ENCODE measurements at places on chromosomes 7 and 10. TPM values are rescaled to one million over a fixed set of nuclear protein-coding genes. Genes with fewer than 3 reads are reported as not detected.

DNA sequence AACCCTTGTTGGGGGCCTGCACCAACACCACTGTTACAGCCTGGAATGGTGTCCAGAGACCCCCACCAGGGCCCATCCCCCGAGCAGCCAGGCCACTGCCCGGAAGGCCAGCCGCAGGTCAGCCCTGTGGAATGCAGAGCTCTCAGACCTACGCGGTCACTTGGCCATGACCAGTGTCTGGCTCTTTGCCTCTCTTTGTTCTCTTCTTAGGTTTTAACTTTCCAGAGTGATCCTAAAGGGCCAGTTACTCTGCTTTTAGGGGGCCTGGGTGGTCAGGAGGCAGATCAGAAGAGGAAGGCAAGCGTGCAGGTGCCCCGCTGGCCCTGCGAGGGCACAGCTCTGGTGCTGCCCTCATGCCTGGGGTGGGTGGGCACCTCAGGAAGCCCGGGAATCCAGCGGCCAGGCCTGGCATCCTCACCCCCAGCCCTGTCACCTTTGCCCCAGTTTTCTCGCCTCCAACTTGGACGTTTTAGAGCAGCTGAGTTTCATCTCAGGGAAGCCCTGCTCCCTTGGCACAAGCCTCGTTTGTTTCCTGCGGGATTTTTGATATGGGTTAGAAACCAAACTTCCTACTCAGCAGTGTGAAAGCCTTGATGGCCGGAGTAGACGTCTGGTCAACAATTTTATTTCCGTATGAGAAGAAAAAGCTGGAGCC lies 62.5 kb upstream of the CHST15 start:
- DNase-seq, result no peak

DNA sequence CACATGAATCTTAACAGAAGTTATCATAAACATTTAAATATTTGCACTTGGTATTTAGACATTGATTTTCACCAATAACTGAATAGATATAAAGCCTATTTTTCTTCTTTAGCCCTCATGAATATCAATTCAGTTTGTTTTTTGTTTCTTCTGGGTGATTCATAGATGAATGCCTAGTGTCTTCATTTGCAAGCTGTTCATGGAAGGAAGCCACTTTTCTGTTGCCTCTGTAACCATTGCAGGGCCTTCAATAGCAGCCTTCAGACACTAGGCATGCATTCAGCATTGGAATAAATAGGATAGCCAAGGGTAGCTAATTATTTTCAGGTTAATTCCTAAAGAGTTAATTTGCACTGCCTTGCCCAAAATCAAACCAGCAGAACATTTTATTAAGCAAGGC lies 375.3 kb downstream of the DPP6 start:
- no peak for DNase-seq

GRCh38 chr7:103803631-103804030 lies 185.8 kb downstream of the RELN start:
- DNase-seq, result no peak

DNA sequence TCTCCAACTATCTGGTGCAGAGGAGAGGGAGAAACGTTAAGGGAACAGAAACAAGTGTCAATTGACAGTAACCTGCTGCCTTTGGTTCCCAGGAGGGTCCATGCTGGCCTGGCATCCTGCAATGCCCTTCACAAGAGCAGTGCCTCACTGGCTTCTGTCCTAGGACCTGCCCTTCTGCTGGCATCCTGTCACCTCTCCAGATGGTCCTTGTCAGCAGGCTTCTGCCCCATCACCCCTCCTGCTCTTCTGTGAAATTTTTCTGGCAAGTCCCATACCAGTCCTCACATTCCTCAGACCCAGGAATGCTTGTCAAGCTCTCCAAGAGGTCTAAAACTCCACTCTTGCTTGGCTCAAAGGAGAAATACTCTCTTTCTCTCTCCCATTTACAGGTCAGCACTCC lies 34.2 kb downstream of the C10orf67 start:
- DNase-seq, result no peak

DNA sequence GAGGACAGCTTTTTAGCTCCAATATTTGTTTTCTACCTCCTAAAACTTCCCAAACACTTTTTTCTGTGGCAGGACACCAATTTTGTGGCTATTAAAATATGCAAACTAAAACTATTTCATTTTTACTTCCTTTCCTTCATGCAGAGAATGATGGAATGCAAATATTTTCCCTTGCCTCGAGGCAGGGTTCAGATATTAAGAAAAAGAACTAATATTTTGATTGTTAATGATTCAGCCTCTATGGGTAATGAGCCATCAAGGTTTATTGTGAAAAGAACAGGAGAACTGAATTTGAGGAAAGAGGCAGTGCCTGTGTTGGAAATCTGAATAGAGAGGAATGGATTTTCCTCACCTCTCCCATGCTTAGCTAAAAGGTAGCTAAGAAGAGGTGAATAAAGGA lies 43.1 kb upstream of the CASD1 start:
- DNase-seq, result no peak

GRCh38 chr10:13291061-13291460 lies 8.8 kb downstream of the PHYH start:
- DNase-seq, result no peak

DNA sequence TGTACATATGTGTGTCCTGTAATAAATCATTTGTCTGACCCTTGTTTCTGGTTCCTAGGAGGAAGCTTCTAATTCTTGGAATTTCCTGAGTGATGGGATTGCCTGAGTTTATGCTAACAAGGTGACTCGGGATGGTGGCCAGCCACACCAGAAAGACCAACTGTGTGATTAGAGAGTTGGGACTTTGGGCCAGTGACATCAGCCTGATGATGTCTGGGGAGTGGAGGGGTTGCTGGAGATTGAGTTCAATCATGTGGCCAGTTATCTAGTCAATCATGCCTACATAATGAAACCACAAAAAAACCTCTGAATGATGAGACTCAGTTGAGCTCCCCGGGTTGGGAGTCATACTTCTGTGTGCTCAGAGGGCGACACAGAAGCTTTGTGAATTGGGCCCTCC lies 23.5 kb upstream of the CARD11 start:
- peak; percentile 58 for DNase-seq

GRCh38 chr7:22427855-22428254 lies 70.9 kb upstream of the RAPGEF5 start:
- DNase-seq, result no peak

DNA sequence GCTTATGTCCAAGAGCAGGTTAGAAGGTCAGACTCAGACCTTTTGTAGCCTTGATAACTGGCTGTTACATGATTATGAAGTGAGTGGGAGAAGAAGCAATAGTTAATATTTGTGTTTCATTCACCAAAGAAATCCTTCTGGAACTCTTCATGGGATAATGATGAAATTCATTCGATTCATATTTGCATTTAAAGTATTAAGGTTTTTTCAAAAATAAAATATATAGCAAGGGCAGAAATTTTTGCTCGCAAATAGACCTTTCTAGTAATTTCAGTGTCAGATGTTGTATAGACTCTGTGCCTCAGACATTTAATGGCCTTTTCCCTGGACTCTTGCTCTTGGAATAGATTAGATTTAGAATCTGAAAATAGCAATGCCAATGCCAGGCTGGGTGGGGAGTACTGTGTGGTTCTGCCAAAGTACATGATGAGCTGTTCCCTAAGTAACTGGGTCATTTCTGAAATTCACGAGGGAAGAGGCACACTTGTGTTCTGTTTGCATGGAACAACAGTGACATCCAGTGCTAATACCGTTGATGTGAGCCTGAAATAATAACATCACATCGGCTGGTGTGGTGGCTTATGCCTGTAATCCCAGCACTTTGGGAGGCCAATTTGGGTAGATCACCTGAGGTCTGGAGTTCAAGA lies 119.2 kb downstream of the MBL2 start:
- no peak for DNase-seq

GRCh38 chr10:31004611-31005193 lies 27.0 kb downstream of the ZNF438 start:
- no peak for DNase-seq

GRCh38 chr7:84324136-84324630 lies 129.6 kb upstream of the SEMA3A start:
- no peak for DNase-seq

DNA sequence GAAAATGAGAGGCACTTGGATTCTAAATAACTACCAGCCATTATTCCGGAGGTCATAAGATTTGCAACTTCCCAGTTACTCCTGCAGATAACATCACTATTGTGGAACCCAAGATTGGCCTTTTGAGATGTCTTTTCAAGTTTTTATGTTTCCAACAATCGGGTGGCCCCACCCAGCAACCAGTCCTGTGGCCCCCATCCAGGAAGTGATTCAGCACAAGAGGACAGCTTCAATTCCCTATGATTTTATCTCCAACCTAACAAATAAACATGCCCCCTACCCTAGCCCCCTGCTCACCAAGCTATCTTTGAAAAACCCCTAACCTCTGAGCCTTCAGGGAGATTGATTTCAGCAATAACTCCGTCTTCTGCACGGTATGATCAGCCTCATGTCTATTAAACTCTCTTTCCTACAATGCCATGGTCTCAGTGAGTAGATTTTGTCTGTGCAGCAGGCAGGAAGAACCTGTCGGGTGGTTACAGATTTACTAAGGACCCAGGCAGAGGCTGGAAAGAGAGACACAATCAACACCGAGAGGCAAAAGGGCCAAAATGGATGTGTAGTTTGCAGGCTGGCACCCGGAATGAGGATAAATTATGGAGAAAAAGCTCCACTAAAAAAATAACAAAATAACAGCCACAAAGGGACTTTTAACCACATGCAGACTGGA lies 83.9 kb upstream of the UNC5B start:
- no peak for DNase-seq

C7orf57 gene
- total RNA-seq, result 0.33 TPM

TMEM176A gene
- not detected for total RNA-seq

RTKN2 gene
- 6.9 TPM for total RNA-seq

Data from activated CD4-positive, alpha-beta memory T cell treated with anti-CD3 and anti-CD28 coated beads, Interleukin-2, amount 10 ng/mL, durations not matched to agents 7 days and 5 days (primary cell).